LNCaP clone FGC (cell line): ENCODE measurements at places on chromosomes 1 and 21.

DNA sequence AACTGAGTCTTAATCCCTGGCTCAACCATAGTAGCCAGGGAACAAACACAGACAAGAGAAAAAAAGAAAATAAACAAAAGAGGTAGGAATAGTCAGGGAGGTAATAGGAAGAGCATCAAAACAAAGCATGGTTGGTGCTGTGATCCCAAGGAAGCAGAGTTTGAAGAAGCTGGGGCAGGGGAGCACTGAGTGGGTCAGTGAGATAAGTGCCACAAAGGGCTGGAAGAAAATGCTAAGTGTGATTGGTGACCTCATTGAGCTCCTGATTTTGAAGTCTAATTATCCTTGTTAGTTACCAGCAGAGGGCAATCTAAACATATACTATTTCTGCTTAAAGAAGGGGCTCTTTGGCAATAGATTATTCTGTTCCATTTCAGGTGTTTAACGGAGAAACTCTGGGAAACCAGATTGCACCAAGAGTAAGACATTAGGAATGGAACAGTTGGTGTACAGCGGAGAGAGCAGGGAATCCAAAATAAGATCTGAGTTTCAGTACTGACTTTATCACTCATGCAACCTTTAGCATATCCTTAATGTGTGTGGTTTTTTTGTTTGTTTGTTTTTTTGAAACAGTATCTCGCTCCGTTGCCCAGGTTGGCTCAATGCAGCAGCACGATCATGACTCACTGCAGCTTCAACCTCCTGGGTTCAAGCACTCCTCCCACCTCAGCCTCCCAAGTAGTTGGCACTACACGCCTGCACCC, 30.7 kb upstream of the KIAA1614 start:
- no peak for DNase-seq

- no peak for DNase-seq
Measured at GRCh38 chr1:29706936-29707335, 470.6 kb downstream of the PTPRU start.

GRCh38 chr1:112395821-112396652, at the start of gene CTTNBP2NL:
Gene CTTNBP2NL, plus strand, starts transcription at chr1:112396214. Its CDS starts 19,952 bp downstream, at chr1:112416166.
- DNase-seq, result peak; percentile 77

GRCh38 chr1:231553320-231553719, 24.9 kb downstream of the TSNAX start:
- no peak for DNase-seq
